ENCODE measurements at places on chromosomes 3 and 15.

GRCh38 chr3:131933665-131934064 lies 101.1 kb downstream of the CPNE4 start:
- DNase-seq = no peak

GRCh38 chr15:23567921-23568320 lies 2.4 kb downstream of the MKRN3 start:
- DNase-seq = no peak

GRCh38 chr15:31412824-31413223 lies 86.2 kb downstream of the KLF13 start:
- no peak for DNase-seq

GRCh38 chr3:10160925-10161324 lies 3.8 kb upstream of the IRAK2 start:
- no peak for DNase-seq

- DNase-seq = no peak
These were observed 867.1 kb downstream of the IGSF11 start for GRCh38 chr3:118167571-118167970.

- DNase-seq = no peak
These were observed 194.1 kb downstream of the KCNH8 start for GRCh38 chr3:19342389-19342788.

GRCh38 chr3:16444344-16444743 lies 69.2 kb downstream of the RFTN1 start:
- no peak for DNase-seq

GRCh38 chr3:191461113-191461595 lies at the start of gene PYDC2:
Gene PYDC2 (plus strand): TSS chr3:191461163. CDS start chr3:191461163, 0 bp downstream.
- DNase-seq = no peak

GRCh38 chr15:70379134-70379533 lies 281.4 kb upstream of the TLE3 start:
- DNase-seq = no peak

- no peak for DNase-seq
These were observed 44.3 kb downstream of the CD200R1L start for GRCh38 chr3:112802338-112802737.

DNA sequence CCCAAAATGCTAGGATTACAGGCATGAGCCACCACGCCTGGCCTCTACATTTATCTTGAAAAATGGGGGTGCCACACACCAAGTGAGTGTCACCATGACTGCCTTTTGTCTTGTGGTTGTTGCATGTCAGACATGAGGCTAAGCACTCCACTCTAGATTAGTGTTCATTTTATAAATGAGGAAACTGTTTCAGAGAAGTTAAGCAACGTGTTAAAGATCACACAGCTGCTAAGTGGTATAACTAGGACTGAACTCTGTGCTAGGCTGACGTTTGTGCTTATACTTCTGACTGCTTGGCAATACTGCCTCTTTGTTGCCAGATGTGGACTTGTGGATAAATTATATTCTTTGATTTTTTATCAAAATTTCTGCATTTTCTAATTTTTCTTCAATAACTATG lies 50.8 kb upstream of the SMAD6 start:
- no peak for DNase-seq

- peak; percentile 0 for DNase-seq
These were observed 405.9 kb downstream of the ROBO1 start for GRCh38 chr3:79361748-79362378.

Data from NCI-H2029 treated with DMSO at 0.1 percent for 48 hours (cell line).